COR-L47 (cell line): ENCODE measurements at places on chromosomes 11 and 22.
A peak's percentile ranks its signal among the peaks of the same experiment; 100 is the strongest.

GRCh38 chr11:59302991-59303390 is 55.7 kb upstream of the OR5AN1 start:
- no peak for DNase-seq

GRCh38 chr22:43228330-43228729 is 41.4 kb upstream of the TTLL12 start:
- no peak for DNase-seq

DNA sequence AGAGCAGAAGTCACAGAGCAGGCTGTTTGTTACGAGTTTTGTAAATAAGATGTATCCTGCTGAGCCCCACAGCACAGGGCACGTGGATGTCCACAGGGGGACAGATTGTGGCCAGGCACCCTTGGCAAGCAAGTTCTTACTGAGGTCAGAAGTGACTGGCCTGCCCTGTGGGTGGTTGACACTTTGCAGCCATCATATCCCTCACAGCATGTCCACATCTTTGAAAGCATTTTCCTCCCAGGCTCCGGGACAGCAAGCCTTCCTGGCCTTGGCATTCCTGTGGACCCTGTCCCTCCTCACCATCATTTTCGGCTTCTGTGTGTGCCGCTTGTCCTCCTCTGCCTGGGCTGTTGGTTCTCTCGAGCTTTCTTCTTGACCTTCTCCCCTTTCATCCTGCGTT is 189.5 kb downstream of the TBC1D22A start:
- no peak for DNase-seq

DNA sequence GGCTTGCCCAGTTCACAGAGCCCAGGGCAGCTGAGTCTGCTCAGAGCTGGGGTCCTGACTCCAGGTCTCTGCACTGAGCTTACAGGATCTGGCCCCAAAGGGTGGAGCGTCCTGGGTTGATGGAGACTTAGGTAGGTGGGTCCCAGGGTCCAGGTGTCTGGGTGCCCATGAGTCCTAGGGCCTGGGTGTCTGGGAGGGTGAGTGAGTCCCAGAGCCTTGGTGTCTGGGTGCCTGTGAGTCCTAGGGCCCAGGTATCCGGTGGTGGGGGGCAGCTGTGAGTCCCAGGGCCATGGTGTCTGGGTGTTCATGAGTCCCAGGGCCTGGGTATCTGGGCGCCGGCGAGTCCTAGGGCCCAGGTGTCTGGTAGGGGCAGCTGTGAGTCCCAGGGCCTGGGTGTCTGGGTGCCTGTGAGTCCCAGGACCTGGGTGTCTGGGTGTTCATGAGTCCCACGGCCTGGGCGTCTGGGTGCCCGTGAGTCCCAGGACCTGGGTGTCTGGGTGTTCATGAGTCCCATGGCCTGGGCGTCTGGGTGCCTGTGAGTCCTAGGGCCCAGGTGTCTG is 1505.6 kb downstream of the BRD1 start:
- no peak for DNase-seq

GRCh38 chr11:11848891-11849746 is 7.3 kb downstream of the USP47 start:
- peak; percentile 59 for DNase-seq

GRCh38 chr11:23719016-23719415 is 777.8 kb upstream of the LUZP2 start:
- DNase-seq, result no peak

GRCh38 chr11:11125618-11126017 is 227.4 kb downstream of the CSNK2A3 start:
- no peak for DNase-seq
